ENCODE measurements at places on chromosomes 6 and 20.
A peak's percentile ranks its signal among the peaks of the same experiment; 100 is the strongest.

GRCh38 chr6:2680264-2680922 lies 70.3 kb downstream of the MYLK4 start:
- DNase-seq: no peak

DNA sequence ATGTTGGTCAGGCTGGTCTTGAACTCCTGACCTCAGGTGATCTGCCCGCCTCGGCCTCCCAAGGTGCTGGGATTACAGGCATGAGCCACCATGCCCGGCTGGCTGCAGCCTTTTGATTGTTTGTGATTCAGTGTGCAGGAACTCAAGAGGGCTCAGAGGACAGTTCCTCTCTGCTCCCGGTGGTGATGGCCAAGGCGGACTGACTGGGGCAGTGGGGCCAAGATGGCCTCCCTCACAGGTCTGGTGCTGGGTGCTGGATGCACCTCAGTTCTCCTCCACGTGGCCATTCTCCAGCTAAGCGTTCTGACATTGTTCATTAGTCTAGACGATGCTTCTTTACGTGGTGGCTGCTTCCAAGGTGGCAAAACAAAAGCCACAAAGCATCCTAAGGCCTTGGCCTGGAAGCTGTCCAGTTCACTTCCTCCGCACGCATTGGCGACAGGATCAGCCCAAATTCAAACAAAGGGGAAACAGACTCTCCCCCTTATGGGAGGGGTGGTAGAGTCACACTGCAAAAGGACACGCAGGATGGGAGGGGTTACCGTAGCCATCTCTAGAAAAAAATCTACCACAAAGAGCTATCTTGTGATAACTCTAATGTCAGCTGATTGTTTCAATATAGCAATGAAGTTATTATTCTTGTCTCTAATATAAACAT lies 146.9 kb downstream of the FOXC1 start:
- no peak for DNase-seq

DNA sequence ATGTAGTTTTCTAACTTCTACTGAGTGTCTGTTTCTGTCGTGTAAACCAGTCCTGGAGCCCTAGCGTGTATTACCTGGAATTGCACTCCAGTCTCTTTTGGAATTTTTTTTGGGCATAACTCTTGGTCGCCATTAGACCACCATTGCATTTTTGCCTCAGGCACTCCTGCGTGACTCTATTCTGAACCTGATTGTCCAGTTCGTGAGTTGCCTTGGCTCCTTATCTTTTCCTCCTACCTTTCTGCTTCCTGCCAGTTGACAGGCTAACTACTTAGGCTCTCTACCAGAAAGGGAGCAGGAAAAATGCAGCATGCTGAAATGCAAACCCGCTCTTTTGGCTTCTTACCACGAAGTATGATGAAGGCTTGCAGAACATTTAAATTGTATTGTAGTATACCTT lies 490.9 kb upstream of the SOX4 start:
- DNase-seq: no peak

GRCh38 chr6:128882991-128883611 lies at the start of gene LAMA2:
Gene LAMA2, plus strand, starts transcription at chr6:128883138. Its CDS starts 108 bp downstream, at chr6:128883246.
- DNase-seq: peak; percentile 81

DNA sequence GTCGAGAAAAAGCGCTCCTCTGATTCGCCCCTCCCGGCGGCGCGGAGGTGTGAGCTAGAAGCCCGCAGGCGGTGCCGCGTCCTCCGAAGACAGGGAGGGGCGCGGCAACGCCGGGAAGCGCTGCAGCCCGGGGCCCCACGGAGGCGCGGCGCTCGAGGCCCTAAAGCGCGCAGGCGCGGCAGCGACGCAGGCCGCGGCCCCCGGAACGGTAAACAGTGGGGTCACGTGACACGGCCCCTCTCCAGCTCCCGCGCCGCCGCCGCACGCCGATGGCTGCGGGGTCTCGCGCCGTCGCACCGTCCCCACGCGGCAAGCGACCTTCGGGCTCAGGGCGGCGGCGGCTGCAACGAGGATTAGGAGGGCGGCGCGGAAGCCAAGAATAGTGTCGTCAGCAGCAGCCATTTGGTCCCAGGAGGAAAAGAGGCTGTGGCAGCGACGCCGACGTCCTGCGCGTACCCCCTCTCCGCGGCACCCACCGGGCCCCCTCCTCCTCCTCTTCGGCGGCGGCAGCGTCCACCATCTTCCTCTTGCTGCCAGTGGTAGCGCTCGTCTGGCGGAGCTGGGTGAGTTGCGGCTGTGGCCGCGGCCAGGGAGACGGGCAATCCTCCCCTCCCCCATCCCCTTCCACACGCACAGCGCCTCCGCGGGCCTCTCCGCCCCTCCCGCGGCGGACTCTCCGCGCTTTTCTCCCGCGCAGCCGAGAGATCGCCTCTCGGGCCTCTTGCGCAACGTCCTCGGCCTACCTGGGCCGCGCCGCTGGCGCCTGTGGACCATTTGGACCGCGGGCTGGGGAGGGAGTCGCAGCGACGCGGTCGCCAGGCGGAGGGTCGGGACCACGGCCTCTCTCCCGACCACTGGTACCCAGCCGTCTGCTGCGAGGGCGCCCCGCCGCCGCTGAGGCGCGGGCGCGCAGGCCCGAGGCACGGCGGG lies at the start of gene PHF3:
TSS of gene PHF3 (plus strand) at position 215 of the 930 bp plus-strand sequence. CDS start 10,750 bp downstream, outside the sequence.
- peak; percentile 83 for DNase-seq

DNA sequence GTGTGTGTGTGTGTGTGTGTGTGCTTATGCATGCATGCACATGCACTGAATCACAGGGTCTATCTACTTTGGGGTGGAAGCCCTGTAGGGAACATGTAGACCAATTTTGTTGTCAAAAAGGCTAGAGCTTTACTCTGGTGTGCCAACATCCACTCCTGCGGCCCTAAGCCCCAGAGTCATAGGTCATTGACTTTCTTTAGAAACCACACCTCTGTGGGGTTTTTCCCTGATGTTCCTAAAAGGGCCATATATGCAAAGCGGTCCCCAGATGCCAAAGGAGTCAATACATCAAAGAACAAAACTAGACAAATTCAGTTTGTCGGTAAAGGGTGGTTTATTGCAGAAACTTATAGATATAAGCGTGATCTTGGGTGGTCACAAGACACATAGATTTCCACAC lies 29.8 kb upstream of the SLC2A12 start:
- no peak for DNase-seq

- peak; percentile 40 for DNase-seq
These were observed 5.1 kb upstream of the TCEA2 start for GRCh38 chr20:64057628-64058498.

- DNase-seq: no peak
These were observed 187.1 kb upstream of the RNF217 start for GRCh38 chr6:124775121-124775520.

DNA sequence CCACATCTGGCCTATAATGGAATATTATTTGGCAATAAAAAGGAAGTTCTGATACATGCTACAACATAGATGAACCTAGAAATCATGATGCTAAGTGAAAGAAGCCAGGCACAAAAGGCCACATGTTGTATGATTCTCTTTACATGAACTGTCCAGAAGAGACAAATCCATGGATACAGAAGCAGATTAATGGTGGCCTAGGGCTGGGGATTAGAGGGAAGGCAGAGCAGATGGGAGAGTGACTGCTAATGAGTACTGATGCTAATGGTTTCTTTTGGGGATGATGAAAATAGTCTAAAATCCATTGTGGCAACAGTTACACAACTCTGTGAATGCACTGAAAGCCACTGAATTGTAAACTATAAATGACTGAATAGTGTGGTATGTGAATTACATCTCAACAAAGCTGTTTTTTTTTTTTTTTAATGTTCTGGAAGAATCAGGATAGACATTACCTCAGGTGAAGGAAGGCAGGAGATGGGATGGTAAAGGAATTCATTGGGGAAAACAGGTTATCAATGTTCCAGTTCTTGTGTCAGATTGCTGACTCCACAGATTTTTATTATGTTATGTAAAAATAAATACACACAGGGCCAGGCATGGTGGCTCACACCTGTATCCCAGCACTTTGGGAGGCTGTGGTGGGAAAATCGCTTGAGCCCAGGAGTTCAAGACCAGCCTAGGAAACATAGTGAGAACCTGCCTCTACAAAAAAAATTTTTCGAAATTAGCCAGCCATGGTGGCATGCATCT lies 8.9 kb upstream of the SOX12 start:
- DNase-seq: peak; percentile 90

DNA sequence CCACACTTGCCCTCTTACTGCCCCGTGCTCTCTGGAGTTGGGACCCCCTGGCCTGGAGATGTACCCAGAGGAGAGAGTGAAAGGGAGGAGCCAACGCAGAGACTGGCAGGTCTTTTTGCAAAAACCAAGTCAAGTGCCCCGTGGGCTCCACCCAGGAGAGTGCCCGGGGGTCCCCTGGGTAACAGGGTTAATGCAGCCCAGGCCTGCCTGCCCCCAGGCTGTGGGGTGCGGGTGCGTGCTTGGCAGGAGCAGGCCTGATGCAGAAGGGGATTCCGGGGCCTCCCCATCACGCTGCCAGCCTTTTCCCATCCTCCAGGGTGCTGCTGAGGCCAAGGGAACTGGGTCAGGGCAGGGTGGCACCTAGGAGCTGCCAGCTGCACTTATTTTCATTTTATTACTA lies 184.4 kb downstream of the ERMARD start:
- no peak for DNase-seq

DNA sequence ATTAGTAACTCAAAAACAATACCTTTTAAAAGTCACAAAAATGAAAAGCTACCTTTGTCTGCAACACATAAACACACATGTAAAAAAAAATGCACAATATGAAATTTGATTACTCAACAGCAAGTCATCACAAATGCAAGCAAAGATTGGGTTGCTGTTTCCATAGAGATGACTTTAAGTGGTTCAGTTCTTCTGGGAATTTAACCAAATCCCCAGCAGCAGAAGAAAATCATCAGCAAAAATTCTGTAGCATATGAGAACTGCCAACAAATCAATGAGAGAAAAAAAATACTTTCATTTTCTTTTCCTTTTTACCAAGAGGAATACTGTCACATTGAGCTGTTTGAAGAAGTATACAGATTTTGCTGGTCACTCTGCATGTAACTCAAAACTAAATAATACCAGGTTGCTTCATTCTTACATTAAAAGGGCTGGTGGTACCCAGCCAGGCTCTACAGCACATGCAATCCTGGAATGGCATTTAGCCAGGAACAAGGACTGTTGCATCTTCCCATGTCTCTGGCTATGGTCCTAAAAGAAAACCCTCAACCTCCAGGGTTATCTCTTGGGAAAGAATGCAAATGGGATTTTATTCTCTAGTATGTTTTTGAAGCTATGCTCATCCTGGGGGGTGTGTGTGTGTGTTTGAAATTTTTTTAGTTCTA lies 158.3 kb downstream of the OPRM1 start:
- DNase-seq: peak; percentile 27

GRCh38 chr6:140644017-140644416 lies 1269.6 kb upstream of the CITED2 start:
- no peak for DNase-seq

GRCh38 chr20:40056171-40056570 lies 632.9 kb downstream of the MAFB start:
- no peak for DNase-seq

DNA sequence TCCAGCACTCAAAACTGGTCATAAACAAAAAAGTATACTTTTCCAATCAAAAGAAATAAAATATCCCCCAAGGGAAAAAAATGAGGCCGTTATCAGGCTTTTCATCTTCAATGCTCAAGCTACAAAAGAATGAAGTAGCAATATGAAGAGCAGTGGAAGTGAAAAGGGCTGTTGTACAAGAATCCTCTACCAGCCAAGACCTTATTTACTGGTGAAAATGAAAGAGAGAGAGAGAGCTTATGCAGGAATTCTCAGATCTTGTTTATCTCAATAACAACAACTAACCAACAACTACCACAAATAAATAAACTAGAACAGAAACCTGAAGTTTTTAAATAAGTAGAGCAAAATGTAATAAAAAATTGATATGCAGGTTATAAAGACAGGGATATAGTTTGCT lies 400.6 kb downstream of the HDGFL1 start:
- no peak for DNase-seq

GRCh38 chr6:119313937-119314884 lies 35.4 kb downstream of the MAN1A1 start:
- DNase-seq: no peak

GRCh38 chr6:115137910-115138309 lies 795.1 kb upstream of the HS3ST5 start:
- no peak for DNase-seq

- no peak for DNase-seq
These were observed 368.8 kb downstream of the ESR1 start for GRCh38 chr6:152176268-152176667.

GRCh38 chr20:25548613-25549086 lies 36.7 kb downstream of the NINL start:
- DNase-seq: no peak

- DNase-seq: no peak
These were observed 91.1 kb downstream of the UST start for GRCh38 chr6:148837941-148838340.

DNA sequence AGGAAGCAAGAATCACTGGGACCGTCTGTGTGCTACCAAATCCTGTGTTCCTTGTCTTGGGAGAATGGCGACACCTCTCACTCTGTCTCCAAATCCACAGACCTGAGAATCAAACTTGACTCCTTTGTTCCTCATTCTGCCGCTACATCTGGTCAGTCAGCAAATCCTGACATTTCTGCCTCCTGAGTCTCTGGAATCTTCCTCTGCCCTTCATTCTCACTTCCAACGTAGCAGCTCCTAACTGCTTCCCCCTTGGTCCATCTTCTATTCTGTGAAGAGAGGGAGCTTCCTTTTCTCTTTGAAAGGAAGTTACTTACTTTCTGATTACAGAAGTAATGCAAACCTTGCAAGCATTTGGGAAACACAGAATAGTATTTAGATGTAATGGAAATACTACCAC lies 37.7 kb downstream of the SYTL3 start:
- no peak for DNase-seq

DNA sequence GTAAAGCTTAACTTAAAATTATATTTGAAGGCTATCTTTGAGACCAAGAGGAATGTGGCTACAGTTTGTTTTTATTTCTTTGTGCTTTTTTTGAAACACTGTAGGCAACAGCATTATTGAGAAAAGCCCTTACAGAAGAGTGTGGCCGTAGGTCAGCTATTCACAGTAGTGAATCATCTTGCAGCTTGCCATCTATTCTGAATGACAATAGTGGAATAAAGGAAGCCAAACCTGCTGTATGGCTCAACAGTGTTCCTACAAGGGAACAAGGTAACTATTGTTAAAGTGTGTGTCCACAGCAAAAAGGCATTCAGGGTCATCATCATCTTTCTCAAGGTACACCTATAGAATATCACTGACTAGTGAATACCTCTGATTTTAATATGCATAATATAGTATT lies 88.5 kb downstream of the KIZ start:
- DNase-seq: no peak

DNA sequence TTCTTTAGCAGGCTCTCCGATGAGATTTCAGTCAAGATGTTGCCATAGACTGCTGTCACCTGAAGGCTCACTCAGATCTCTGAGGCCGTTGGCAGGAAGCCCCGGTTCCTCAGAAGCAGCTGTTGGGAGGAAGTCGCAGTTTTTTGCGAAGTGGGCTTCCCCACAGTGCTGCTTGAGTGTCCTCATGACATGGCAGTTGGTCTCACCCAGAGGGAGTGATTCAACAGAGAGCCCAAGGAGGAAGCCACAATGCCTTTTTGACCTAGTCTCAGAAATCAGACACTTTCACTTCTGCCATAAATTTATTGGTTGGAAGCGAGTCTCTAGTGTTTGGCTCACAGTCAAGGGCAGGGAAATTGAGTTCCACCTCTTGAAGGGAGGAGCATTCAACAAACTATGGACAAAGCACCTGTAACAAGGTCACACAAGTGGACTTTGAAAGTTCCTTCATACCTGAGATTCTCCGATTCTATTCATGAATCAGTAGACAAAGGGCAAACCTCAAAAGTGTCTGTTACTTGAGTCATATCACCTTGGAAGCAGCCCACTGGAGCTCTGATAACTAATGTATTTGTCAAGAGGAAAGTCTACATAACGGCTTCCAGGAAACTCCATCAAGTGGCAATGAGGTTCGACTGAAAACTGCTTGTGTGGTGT lies 208.3 kb downstream of the TASP1 start:
- DNase-seq: no peak

Data from AG10803 (cell line).